ENCODE measurements at places on chromosomes 1 and 21.
A peak's percentile ranks its signal among the peaks of the same experiment; 100 is the strongest.

GRCh38 chr1:115295904-115296696, 41.9 kb downstream of the NGF start:
- DNase-seq, result peak; percentile 81

GRCh38 chr1:26477446-26478152, 5.4 kb downstream of the HMGN2 start:
- no peak for DNase-seq

DNA sequence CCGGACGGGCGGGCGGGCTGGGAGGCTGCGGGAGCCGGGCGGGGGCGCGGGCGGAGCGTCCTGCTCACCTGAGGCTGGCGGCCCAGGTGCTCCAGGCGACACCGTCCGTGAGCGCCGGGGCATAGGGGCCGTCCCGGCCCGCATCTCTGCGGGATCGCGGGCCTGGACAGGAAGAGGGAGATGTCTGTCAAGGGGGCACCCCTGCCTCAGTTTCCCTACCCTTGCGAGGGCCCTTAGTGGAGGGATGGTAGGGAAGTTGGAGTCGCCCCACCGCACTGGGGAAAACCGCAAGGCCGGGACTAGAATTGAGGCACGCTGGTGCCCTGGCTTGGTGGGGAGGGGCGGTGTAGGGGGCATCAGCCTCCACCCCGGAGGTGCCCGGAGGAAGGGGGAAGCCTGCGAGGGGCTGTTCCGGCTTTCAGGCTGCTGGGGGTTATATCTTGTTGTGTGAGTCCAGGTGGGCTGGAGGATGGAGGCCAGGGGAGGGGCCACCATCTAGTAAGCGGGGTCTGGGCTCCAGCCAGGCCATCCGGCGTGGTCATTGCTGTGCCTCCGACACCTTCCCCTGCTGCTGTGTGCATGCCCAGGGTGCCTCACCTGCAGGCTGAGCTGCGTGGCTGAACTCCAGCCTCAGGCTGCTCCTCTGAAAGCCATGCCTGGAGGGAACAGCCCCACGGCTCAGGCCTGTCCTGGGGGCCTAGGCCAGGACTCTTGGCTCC, 580 bp downstream of the VWA1 start:
- no peak for DNase-seq

GRCh38 chr1:199149591-199149990, 510.8 kb downstream of the PTPRC start:
- no peak for DNase-seq

DNA sequence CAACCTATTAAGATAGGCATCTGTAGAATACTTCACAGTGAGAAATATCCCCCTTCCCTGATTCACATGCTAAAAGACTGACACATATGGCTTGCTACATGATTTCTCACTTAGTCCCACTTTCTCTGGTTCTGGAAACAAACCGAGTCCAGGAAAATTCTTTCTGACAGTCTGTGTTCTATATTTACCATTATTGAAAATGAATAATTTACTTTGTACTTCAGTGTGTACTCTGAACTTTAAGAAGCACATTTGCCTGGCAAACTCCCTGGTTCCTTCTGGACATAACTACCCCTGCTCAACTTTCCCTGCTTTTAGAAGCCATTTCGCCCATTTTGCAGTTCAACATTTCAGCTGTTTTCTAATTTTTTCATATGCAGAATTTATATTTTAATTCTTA, 53.6 kb downstream of the APCS start:
- no peak for DNase-seq

Data from fibroblast of the aortic adventitia (primary cell).